ENCODE measurements at places on chromosomes 6 and 20. TPM values are rescaled to one million over a fixed set of nuclear protein-coding genes. Genes with fewer than 3 reads are reported as not detected.

- peak; percentile 28 for DNase-seq
Measured at GRCh38 chr6:10269814-10270472, 144.9 kb downstream of the TFAP2A start.

GRCh38 chr20:301886-302848 lies 4.8 kb downstream of the ZCCHC3 start:
- DNase-seq: no peak

DNA sequence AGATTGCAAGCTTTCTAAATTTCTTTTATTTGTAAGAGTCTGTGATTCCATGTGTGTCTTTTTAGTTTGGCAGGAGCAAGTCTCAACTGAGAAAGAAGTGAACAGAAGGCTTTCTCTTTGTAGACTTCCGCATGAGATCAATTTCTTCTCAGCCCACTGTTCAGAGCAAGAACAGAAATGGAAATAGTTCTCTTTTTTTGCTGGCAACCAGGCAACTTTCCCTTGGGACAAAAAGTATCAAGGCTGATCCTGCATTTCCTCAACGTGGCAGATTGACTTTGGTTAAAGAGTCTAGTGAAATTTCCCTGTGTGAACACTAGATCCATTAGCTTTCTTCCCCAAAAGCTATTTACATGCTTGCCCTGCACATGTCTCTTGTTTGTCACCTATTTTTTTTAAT lies 46.8 kb upstream of the JAG1 start:
- no peak for DNase-seq

DNA sequence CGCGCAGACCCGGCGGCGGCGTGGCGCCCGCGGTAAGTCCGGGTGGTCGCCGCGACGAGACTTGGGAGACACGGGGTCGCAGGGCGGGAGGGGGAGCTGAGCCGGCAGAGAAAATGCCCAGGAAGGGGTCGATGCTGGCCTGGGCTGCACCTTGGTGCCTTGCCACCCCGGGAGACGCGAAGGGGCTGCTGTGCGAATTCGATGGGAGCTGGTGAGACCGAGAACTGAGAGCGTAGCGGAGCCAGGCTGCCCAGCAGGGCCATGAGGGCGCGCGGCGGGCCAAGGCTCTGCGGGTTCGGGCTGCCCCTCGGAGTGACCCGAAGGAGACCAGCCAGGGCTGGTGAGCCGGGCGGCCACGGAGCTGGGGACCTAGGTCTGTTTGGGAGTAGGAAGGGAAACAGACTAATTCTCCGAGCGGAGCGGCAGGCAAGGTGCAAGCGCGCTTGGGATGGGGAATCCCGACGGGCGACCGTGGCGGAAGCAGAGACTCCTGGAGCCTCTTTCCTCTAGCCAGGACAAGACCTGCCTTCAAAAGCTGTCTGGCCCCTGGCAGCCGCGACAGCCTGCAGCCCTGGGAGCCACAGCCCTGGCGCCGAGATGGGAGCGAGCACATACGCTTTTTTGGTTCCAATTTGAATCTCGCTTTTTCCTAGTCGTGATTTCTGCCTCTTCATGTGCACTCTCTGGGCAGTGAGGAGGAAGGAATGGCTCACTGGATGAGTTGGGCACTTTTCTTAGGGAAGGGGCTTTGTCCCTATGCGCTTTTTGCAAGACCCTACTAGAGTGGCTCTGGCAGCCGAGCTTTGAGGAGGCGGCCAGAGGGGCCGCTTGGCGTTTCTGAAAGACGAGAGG lies 691 bp downstream of the SYNDIG1 start:
- no peak for DNase-seq

DNA sequence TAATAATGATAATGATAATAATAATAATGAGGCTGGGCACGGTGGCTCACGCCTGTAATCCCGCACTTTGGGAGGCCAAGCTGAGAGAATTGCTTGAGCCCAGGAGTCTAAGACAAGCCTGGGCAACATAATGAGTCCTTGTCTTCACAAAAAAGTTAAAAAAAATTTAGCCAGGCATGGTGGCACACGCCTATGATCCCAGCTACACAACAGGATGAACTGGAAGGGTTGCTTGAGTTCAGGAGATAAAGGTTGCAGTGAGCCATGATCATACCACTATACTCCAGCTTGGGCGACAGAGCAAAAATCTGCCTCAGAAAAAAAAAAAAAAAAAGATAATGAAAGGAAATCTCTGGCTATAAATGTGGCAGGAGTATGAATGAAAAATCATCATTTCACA lies 213.4 kb downstream of the HIVEP2 start:
- DNase-seq: peak; percentile 11

GRCh38 chr6:127484212-127484863 lies 25.1 kb upstream of the KIAA0408 start:
- no peak for DNase-seq

- DNase-seq: no peak
Measured at GRCh38 chr6:19454001-19454720, 383.0 kb upstream of the ID4 start.

DNA sequence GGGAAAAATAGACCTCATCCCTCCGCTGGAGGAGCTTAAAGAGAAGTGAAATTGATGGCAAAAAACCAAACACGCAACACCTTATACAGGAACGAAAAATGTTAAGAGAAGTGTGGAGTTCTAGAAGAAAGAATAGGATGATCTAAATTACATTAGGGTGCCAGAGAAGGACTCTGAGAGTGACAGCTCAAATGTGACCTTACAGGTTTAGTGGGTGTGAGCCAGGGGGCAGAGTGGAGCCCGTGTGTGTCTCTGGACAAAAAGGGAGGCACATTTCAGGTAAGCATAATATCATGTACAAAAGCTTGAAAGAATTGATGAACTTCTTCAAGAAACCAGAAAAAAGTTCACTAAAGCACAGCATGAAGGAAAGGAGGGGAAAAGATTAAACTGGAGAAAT lies 20.8 kb downstream of the HLA-DRA start:
- no peak for DNase-seq

- no peak for DNase-seq
Measured at GRCh38 chr20:58340853-58341252, 31.3 kb downstream of the RAB22A start.

DNA sequence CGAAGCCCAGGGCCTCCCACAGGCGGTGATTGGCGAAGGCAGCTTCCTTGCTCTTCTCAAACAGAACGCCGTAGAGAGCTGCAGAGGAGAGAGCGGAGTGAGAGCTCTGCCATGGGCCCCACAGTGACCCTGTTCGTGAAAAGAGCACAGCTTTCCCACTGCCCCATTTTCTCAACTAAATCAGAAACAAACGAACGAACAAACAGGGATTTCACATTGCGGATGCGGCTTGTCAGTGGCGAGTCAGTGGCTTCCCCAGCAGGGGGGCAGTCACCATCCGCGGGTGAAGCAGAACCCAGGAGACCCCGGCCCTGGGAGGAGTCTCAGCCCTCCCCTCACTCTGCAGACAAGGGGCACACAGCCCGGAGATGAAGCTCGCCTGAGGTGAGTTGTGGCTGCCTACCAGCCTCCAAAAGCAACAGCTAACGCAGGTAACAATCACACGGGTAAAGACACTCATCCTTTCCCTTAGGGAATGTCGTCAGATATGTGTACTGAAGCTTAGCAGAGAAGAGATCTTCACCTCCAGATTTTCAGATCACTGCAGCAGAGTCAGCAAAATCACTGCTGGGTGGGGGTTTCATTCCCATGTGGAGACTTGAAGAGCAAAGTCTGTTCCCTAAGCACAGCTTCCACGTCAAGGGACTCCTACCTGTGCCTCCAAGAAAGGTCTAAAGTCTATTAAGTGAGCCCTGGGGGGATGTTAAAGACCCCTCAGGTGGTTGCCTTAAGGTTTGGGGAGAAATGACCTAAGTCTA lies 51.2 kb upstream of the GPR31 start:
- DNase-seq: no peak

DNA sequence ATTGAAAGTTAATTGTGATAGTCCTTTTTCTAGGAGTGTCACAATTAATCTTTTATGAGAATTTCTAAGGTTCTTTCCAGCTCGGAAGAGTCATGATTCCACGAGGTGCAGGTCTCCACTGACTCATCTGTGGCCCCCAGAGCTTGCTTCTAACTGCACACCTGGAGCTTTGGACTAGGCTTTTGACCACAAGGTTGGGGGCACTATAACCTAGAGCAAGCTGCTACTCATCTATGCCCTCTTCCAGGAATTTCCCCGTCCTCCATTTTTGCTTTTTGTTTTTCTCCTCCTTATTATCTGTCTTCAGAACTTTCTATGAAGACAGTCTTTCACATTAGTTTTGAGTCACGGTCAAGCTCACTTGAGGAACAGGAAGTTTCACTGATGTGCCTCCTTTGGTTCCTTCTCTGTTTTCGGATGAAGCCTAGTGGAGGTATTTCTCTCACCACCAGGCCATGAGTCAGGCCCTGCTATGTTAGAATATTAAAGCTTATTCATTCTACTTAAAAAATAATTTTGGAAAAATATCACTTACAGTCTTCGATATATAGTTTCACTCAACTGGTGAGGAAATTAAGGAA lies 119.2 kb upstream of the INSM1 start:
- no peak for DNase-seq

- no peak for DNase-seq
Measured at GRCh38 chr6:47407300-47408281, 70.0 kb upstream of the CD2AP start.

- DNase-seq: no peak
Measured at GRCh38 chr6:108164543-108164814, 1.3 kb upstream of the NR2E1 start.

- no peak for DNase-seq
Measured at GRCh38 chr20:61347443-61347842, 95.4 kb downstream of the CDH4 start.

Gene RCAN2
- polyA plus RNA-seq: 0.04 TPM

Gene SLC4A11
- 3.9 TPM for polyA plus RNA-seq

Gene PRL
- polyA plus RNA-seq: not detected

Gene RIN2
- 40.1 TPM for polyA plus RNA-seq

Gene AVP
- not detected for polyA plus RNA-seq
